PC-3 (cell line): ENCODE measurements at places on chromosomes 16 and 17.

GRCh38 chr17:61247439-61247838 is 152.2 kb upstream of the TBX2 start:
- DNase-seq: no peak

DNA sequence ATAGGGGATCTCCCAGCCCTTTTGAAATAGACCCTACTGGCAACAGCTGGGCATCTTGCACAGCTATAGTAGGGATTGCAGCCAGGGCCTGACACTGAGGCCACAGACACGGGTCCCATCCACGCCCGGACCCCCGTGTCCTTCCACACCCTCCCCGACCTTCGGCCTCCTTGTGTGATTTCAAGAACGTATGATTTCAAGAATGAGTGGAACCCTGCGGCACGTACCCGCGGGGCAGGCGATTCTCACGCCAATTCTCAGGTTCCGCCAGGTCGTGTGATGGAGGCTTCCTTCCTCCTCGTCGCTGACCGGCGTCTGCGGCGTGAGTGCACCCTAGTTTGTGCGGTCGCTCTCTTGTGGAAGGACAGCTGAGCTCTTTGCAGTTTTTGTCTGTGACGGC is 56.3 kb upstream of the GNG13 start:
- no peak for DNase-seq

DNA sequence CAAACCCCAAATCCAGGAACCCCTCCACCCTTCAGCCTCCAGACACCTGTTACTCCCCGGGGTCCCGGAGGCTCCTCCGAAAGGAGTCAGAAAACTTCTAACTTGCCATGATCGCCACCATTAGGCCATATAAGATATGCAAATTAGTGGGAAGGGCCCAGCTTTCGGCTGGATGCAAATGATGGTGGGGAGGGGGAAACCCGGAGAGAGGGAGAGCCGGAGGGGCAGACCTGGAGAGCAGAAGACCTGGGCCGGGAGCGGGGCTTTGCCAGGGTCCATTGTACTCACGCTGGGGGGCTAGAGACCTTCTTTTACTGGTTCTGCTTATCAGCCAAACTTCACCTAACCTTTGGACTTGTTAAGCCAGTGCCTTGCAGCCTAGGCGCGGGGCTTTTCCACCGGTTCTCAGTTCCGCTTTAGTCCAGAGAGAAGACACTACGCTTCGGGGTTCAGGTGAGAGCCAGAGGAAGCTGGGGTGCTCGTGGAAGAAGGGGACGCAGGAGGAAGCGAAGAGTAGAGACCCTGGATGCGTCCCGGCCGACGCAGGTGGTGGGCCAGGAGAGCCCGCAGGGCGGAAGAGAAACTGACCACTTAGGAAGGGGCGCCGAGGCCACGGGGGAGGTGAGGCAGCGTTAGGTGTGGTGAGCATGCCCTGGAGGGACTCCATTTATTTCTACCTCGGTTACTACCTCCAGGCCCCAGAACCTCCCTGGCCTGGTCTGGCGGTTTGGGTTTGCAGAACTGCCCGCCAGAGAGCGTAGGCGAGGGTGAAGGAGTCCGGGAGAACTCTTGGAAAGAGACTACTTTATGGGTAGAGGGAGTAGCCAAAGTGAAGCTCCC is at the start of gene HNF1B:
TSS of gene HNF1B (minus strand) at position 99 of the 840 bp plus-strand sequence. CDS start 175 bp downstream, outside the sequence.
- DNase-seq: peak; percentile 31

GRCh38 chr16:27202923-27203506 is 311 bp upstream of the KDM8 start:
- DNase-seq: peak; percentile 78

DNA sequence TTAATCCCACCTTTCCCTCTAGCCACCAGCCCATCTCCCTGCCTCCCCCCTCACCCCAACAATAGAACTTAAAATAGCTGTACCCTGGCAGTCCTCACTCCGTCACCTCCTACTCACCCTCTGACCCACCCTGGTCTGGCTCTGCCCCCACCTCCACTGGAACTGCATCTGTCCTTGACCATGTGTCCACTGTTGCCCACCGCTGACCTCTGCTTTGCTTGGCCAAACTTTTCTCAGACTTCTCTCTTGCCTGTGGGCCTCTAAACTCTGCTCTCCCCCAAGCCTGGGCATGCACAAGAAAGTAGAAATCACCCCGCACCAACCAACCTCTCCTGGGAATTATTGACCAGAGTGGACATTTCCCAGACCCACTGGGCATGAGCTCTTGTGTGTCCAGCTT is 169.8 kb downstream of the WSCD1 start:
- no peak for DNase-seq

DNA sequence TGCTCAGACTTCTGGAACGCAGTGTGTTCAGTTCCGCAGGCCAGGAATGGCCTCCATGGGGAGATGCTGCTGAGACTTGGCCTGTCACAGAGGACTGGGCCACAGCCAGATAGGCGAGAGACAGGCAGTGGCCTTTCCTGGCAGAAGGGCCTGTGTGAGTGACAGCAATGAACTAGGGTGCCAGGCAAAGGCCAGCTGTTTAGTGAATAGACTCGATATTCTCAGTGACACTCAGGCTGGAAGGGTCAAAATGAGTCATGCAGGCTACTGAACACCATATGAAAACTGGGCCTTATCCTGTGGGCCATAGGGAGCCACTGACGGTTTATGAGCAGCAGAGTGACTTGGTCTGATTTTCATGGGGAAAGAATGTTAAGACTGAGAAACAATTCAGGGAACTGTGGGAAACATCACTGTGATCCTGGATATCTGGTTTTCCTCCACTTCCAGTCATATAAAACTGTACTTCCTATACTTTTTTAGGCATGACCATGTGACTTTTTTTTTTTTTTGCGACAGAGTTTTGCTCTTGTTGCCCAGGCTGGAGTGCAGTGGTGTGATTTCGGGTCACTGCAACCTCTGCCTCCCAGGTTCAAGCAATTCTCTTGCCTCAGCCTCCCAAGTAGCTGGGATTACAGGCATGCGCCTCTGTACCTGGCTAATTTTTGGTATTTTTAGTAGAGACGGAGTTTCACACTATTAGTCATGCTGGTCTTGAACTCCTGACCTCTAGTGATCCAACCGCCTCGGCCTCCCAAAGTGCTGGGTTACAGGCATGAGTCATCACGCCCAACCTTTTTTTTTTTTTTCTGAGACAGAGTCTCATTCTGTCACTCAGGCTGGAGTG is 5.2 kb upstream of the NUBP1 start:
- peak; percentile 77 for DNase-seq

- peak; percentile 49 for DNase-seq
Measured at GRCh38 chr17:75625813-75626486, 7.3 kb upstream of the SMIM5 start.

- no peak for DNase-seq
Measured at GRCh38 chr17:37025847-37026530, 77.2 kb downstream of the AATF start.

GRCh38 chr16:12131755-12132154 is 155.2 kb downstream of the SNX29 start:
- no peak for DNase-seq

GRCh38 chr17:73495641-73496040 is 148.6 kb downstream of the SDK2 start:
- DNase-seq: no peak

- DNase-seq: no peak
Measured at GRCh38 chr16:17538927-17539326, 68.2 kb upstream of the XYLT1 start.

- DNase-seq: peak; percentile 26
Measured at GRCh38 chr17:14203388-14203787, 33.3 kb downstream of the CDRT15 start.

DNA sequence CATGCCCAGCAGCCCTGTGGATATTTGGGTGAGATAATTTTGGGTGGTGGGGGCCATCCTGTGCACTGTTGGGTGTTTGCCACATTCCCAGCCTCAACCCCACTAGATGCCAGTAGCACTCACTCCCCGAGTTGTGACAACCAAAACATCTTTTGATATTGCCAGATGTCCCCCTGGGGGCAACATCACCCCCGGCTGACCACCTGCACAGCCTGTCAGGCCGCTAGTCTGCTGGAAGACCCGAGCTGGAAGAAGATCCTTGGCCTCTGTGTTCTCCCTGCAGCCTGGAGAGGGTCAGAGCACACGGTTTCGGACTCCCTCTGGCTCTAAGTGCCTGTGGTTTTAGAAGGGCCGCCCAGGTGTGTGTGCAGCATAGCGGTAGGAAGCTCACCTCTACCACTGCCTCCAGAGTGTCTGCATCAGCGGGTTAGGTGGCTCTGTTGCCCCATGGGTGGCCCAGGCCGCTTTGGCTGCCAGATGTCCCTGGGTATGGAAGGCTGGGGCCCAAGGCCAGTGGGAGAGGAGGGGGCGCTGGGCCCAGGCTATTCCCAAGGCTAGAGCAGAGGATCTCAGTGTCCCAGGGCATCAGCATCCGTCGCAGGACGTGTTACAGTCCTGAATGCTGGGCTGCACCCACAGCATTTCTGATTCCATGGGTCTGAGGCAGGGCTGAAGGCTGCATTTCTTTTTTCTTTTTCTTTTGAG is 195.8 kb upstream of the GSE1 start:
- no peak for DNase-seq

DNA sequence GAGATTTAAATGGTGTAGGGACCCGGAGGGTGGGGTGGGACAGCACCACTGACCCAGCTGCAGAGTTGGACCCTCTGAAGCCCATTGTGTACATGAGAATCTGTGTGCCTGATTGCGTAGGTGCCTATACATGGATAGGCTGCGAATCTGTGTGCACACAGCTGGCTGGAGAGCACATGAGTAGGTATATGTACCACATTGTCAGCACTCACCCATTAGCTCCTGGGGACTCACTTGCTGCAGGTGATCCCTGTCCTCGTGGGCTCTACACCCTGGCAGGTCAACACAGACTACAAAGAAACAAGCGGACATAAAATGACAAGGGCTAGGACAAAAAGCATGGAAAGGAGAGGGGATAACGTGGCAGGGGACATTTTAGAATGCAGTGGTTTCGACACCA is 11.3 kb upstream of the CETP start:
- no peak for DNase-seq

DNA sequence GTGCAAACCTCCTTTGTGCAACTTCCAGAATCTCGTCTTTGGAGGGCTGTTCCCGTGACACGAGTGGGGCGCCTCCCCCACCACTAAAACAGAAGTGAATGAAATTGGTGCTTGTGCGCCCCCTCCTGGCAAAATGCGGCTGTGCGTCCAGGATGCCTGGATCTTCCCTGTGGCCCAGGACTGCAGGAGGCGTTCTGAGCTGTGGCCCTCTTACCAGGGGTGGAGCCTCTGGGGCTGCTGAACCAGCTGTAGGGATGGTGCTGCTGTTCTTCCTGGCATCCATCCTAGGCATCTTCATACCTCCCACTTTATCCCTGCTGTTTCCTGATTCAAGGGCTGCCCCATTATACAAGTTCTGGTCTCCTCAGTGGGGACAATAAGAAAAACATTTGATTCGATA is 18.5 kb upstream of the NAGLU start:
- DNase-seq: no peak

DNA sequence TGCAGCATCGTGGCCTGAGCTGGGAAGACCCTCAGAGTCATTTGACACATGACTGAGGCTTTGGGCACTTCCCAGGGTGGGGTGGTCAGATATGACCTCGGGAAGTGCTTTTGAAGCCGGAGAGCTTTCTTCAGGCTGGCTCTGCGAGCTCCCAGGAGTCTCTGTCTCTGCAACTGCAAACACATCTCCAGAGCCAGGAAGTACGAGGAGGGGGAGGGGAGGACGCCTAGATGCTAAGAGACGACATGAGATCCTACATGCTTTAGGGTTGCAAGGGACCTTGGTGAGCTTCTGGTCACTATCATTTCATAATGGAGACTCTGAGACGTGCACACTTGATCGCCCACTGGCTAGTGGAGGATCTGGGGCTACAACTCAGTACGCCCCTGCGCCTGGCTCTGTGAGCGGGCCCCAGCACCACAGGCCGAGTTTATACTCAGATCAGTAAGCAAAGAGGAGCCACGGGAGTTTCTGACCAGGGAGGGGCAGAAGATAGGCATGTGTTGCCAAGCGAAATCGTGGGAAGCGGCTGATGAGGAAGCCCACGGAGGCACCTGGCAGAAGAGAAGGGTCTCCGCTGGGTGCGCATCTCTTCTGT is 527 bp upstream of the MGAT5B start:
- peak; percentile 74 for DNase-seq

DNA sequence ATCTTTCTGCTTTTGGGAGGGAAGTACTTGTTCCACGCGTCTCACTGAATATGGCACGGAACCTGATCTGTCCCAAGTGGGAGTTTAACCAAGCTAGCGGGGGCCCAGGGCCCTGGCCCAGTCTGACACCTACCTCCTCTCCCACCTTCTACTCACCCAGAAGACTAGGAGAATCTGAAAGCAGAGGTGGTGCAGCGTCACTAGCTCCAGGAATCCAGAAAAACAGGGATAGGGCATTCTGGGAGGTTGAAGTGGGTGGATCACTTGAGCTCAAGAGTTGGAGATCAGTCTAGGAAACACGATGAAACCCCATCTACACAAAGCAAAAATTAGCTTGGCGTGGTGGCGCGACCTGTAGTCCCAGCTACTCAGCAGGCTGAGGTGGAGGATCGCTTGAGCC is 163.5 kb upstream of the ZNF267 start:
- DNase-seq: no peak

- peak; percentile 68 for DNase-seq
Measured at GRCh38 chr17:62653002-62653825, 25.7 kb downstream of the MRC2 start.

DNA sequence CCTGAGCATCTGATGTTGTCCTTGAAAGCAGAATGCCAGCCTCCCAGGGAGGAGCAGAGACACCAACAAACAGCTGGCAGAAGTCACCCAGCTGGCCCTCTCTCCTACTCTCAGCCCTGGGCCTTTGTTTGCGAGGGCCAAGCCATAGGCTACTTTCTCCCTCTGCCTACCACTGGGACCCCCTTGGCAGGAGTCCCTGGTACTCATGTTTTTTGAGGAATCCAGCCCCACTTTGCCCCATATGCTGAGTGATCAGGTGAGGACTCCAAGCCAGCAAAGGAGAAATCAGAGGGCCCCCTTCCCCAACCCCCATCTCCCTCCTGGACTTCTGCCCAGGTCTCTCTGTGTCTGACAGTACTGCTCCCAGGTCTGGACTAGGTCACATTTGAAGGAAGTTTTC is 121.9 kb downstream of the USP31 start:
- DNase-seq: no peak

- peak; percentile 96 for DNase-seq
Measured at GRCh38 chr17:63425483-63425882, 20.6 kb downstream of the CYB561 start.

DNA sequence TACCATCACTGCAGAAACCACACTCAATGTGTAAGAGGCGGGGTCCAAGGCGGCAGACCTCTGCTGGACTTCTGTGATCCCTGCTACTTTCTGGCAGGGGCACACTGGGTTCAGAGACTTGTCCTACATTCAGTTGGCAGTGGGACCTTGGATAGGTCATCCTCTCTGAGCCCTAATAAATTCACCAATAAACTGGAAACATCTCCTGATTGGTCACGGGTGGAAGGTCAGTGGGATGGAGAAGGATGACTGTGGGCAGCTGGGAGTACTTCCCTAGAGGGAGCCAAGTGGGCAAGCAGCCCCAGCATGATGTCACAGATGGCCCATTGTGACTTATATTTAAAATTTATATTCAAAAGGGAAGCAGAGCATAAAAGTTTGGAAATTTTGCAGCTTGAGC is 49.7 kb downstream of the RNF112 start:
- no peak for DNase-seq

GRCh38 chr17:44952946-44953475 is 5.4 kb upstream of the KIF18B start:
- no peak for DNase-seq

- DNase-seq: peak; percentile 15
Measured at GRCh38 chr17:67990909-67991308, 5.4 kb downstream of the C17orf58 start.
